ENCODE measurements at places on chromosomes 2 and 18.
A peak's percentile ranks its signal among the peaks of the same experiment; 100 is the strongest.

DNA sequence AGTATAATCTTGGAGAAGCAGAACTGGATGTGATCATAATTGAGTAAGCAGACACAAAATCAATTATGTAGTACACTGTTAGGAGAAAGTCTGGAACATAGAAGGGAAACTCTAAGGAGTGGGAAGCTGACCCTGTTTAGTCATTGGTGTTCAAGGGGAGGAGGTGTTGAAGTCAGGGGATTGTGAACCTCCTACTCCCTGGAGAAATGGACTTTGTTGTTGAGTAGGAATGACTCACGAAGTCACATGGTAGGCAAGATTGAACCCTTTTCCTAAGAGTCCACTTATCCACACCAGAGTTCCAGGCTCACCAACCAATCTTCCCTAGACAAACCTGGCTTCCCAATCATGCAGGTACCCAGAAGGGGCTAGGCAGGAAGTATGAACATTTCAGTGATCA, 81.0 kb upstream of the BCL11A start:
- no peak for DNase-seq

DNA sequence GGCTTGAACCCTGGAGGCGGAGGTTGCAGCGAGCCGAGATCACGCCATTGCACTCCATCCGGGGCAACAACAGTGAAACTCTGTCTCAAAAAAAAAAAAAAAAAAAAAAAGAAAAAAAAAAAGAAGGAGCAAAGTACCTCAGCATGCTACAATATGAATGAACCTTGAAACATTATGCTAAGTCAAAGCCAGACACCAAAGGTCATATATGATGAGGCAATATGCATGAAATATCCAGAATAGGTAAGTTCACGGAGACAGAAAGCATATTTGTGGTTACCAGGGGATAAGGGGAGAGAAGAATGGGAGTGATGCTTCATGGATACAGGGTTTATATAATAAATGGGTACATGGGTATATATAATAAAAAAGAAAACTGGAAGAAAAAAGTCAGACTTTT, 93.3 kb downstream of the PRELID3A start:
- DNase-seq: no peak

- no peak for DNase-seq
These were observed 28.5 kb downstream of the GALNT1 start for GRCh38 chr18:35610089-35610488.

GRCh38 chr18:79826966-79827365, 29.2 kb downstream of the KCNG2 start:
- peak; percentile 30 for DNase-seq

- DNase-seq: no peak
These were observed 512.7 kb downstream of the CMPK2 start for GRCh38 chr2:6352906-6353515.

DNA sequence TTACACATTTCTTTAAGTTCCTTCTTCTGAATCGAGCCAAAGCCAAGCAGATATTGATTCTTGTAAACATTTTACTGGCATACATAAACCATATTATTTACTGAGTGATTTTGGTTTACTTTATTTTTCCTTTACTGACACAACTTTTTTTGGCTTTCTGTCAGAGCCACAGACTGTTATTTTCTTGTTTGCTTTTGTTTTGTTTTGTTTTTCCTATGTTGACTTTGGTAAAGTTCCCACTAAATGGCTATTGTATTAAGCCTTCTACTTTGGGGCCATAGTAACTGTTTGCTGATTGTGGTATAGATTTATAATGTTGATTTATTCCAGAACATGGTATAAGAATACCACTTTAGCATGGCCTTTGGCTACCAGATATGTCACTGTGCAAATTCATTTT, 419.4 kb downstream of the DCDC2C start:
- DNase-seq: no peak

DNA sequence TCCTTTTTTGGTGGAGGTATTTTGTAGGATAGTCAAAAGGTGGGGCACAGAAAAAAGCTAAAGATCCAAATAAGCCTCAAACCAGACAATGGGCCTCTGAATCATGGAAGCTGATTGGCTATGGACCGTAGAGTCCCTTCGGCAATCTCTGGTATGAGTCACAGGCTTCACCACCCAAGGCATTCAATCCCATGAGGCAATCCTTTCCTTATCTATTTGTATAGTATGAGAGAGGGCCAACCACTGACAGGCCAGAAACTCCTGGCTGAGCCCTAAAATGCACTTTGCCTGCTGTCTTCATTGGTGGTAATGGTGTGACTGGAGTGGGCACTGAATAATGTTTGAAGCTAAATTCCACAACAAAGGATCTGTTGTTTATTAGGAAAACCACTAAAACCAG, 38.7 kb upstream of the MEX3C start:
- DNase-seq: no peak

- no peak for DNase-seq
These were observed 2.6 kb downstream of the DPYSL5 start for GRCh38 chr2:26850505-26850904.

GRCh38 chr2:28134857-28135256, 244.3 kb downstream of the BABAM2 start:
- DNase-seq: no peak

DNA sequence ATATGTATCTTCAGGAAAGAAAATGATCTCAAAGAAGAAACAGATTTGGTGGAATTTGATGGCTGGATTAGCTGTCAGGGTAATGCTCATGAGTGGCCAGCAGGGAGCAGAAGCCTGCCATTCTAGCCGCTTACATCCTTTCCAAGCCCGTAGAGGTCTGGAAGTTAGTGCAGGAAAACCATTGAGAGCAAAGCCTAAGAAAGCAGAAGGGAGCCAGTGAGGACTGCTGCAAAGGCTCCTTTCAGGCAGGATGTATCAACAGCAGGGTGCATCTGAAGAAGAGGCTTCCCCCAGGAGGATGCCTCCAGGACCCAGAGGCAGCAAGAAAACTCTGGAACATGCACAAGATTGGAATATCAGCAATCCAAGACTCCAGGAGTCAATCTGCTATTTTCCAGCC, 22.9 kb upstream of the LBH start:
- DNase-seq: peak; percentile 51

DNA sequence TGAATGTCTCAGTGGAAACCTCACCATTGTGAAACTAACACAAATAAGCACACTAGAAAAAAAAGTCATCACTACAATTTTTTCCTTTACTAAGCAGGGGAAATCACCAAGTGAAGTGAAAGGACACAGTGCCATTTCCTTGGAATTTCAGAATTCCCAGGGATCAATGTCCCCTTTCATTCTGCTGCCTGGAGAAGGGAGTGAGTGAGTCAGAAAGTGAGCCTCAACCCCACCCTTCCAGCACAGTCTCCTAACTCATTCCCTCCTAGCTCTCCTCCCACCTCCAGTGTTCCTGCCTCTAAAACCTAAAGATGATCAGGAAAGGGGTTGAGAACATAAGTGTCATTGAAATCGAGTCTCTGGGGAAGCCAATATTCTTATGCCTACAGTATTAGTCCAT, 608.5 kb downstream of the RNF144A start:
- no peak for DNase-seq

DNA sequence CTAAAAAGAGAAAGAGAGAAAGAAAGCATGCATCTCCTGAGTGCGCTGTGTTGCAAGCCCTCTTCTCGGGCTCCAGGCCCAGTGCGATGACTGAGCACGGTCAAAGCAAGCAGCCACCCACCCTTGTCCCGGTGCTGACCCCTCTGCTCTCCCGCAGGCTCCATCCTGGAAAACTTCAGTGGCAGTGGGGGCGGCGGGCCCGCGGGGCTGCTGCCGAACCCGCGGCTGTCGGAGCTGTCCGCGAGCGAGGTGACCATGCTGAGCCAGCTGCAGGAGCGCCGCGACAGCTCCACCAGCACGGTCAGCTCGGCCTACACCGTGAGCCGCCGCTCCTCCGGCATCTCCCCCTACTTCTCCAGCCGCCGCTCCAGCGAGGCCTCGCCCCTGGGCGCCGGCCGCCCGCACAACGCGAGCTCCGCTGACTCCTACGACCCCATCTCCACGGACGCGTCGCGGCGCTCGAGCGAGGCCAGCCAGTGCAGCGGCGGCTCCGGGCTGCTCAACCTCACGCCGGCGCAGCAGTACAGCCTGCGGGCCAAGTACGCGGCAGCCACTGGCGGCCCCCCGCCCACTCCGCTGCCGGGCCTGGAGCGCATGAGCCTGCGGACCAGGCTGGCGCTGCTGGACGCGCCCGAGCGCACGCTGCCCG, 252.5 kb downstream of the GLI2 start:
- peak; percentile 89 for DNase-seq

- no peak for DNase-seq
These were observed 41.9 kb downstream of the KCNJ3 start for GRCh38 chr2:154740361-154740760.

DNA sequence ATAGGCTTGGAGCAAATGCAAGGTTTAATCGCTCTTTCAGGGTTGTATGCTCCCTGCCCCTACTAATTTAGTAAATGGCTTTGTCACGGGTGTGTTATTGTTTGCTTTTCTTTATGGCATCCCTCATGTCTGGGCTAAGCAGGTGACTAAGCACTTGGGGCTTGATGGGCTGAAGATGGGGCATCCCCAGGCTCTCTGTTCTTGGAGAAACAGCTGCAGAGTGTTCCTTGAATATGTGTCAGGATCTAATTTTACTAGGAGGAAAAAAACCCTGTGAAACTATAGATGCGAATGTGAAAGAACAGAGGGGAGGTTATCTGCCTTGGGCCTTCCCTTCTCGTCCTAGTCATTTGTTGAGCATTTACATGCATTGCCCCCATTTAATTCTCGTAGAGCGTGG, 94.7 kb upstream of the TAF1B start:
- no peak for DNase-seq

DNA sequence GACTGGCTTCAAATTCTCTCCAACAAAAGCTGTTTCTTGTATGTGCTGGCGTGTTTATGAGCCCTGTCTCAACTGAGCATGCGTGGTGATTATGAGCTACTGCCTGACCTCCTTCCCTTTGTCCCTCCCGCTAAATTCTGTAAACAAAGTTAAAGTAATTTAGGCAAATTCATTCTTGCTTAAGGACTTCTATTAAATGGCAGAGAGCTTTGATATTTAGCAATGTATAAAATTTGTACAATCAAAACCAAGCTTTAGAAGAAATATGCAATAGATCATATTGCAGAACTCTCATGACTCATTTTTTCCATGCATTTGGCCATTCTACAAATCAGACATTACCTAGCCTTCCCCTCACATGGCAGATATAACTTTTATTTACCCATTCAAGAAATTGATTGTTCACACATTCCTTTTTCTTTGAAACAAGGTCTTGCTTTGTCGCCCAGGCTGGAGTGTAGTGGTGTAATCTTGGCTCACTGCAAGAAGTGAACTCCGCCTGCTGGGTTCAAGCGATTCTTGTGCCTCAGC, 18.2 kb downstream of the IGFBP2 start:
- DNase-seq: no peak

GRCh38 chr2:240422658-240423329, 12.7 kb upstream of the GPC1 start:
- no peak for DNase-seq

DNA sequence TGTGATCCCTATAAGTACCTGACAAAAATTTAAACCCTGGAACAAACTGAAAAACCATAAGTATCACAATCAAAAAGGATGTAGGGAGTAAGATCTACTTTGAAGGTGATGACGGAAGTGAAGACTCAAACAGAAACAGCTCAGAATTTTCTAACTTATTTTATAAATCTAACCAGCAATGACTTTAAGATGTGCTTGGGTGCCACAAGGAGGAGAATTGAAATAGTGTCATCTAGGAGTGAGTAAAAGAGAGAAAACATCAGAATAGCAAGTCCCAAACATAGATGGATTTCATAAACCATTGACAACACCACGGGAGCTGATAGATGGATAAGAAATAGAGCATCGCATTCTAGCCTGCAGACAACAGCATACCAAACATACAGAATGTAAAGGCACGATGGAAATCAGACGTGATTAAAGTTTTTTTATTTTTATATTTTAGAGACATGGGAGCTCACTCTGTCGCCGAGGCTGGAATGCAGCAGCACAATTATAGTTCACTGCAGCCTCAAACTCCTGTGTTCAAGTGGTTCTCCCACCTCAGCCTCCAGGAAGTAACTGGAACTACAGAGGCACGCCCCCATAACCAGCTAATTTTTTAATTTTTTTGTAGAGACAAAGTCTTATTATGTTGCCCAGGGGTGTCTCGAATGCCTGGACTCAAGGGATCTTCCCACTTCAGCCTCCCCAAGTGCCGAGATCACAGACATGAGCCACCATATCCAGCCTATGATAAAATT, 36.9 kb downstream of the MAP3K19 start:
- no peak for DNase-seq

- no peak for DNase-seq
These were observed 188.8 kb downstream of the TSN start for GRCh38 chr2:121944072-121944831.

All from mesenteric fat pad (tissue), 1 donor.